ENCODE measurements at places on chromosomes 13 and 19.

GRCh38 chr19:51948975-51949374 is 21.7 kb downstream of the ZNF613 start:
- no peak for DNase-seq

DNA sequence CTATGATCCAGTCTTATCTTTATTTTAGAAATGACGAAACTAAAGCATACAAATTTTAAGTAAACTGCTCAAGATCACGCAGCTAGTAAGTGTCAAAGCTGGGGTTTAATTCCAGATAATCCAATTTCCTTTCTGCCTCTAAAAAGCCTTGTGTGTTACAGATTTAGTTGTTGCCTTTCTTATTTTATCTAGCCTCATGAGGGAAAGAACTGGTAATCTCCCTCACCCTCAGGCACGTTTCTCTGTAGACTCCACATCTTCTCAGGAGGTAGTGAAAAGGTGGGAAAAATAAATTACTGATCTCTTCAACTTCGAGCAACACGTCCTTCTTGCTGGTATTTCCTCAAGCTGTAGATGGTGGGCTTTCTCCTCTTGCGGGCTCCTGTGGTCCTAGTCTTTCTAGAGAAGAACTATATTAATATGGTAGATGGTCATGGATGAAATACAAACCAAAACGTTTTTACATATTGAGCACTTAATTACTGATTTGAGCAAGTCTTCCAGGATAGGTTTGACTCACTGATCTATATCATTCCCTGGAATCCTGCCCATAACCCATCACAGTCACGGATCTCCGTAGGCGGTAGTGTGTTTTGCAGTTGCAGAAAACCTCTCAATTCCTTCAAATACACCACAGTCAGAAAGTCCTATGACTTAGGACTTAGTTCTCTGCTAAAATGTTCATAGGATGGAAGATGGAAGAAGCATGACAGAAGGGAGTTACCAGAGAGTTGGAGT is 519.5 kb downstream of the DCT start:
- DNase-seq, result no peak

- no peak for DNase-seq
Observed at GRCh38 chr13:20340759-20341171, 108.6 kb upstream of the GJB6 start.

GRCh38 chr13:106493533-106494220 is 41.8 kb downstream of the EFNB2 start:
- DNase-seq, result no peak

DNA sequence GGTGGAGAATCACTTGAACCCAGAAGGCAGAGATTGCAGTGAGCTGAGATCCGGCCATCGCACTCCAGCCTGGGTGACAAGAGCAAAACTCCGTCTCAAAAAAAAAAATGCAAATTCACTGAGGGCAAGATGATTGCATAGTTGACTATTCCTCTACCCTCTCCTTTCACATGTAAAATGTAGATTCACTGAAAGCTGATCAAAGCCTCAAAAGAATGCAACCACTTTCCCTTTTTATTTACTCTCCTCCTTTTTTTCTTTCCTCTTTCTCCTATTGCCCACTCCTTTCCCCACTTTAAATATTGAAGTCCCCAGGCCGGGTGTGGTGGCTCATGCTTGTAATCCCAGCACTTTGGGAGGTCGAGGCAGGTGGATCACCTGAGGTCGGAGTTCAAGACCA is 6.3 kb downstream of the TEX101 start:
- no peak for DNase-seq

- DNase-seq, result no peak
Observed at GRCh38 chr13:43935878-43936277, 56.2 kb downstream of the LACC1 start.

- DNase-seq, result no peak
Observed at GRCh38 chr13:58379221-58379620, 747.7 kb downstream of the PCDH17 start.

Measured in stimulated activated CD8-positive, alpha-beta memory T cell treated with anti-CD3 and anti-CD28 coated beads, Interleukin-15, amount 100 ng/mL, for 4 hours (primary cell).